ENCODE measurements at places on chromosomes 2 and 18.

- DNase-seq, result no peak
Measured at GRCh38 chr2:207394812-207395534, 134.8 kb upstream of the CREB1 start.

DNA sequence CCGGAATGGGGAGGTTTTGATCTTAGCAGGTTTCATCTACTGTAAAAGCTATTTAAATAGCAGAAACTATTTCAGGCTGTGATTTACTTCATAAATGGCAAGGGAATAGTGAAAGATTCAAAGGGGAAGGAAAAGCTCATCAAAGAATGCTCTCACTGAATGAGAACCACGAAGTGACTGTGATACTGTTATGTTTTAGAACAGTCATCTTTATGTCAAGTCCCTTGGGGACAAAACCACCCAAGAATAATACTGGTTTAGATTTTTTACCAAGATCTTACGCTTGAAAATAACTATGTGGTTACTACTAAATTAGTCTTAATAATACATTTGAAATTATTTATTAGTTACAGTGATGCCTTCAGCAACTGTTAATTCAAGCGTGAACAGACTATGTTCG, 28.1 kb downstream of the FARSB start:
- DNase-seq, result no peak

GRCh38 chr18:32378705-32379104, 92.0 kb downstream of the GAREM1 start:
- DNase-seq, result no peak

GRCh38 chr2:69604836-69605235, 38.7 kb downstream of the AAK1 start:
- no peak for DNase-seq

DNA sequence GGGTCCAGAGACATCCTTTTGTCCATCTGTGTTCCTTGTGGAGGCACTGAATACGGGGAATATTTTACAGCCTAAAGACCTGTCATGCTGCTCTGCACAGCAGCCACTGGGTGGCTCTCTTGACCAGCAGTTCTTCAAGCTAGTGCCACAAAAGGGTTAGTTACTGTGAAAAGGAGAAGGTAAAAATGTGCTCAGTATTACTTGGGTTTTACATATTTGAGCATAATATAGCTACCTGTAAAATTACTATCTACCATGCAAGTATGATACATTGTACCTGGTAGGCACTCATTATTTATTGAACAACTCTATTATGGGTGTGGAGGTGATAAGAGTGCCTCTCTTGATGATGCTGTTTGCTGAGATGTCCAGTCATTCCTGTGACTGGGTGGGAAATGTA, 23.6 kb downstream of the FZD5 start:
- no peak for DNase-seq

GRCh38 chr2:132664096-132664495, 5.9 kb downstream of the LYPD1 start:
- DNase-seq, result no peak

DNA sequence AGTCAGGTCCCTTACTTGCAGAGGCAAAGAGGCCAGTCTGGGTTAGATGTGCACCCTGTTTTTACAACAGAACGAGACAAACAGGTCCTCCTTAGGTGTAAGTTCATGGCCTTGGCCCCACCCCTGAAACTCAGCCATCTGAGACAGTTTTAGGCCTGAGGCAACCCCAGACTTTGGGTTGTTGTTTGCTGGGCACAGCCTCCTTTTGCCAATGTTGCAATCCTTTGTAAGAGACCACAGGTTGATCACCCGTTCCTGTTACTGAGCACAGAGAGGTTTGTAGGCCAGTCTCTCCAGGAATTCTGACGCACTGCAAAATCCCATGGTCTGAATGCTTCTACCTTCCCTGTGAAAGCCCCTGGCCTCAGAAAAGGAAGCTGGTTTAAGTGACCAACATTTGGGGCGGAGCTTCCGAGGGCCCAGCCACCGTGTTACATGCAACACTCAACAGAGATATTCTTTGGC, 15.5 kb upstream of the IL1RN start:
- no peak for DNase-seq

- no peak for DNase-seq
Measured at GRCh38 chr2:71661782-71662181, 208.4 kb downstream of the DYSF start.

GRCh38 chr2:218218268-218219185, 1.5 kb downstream of the ARPC2 start:
- DNase-seq, result no peak

DNA sequence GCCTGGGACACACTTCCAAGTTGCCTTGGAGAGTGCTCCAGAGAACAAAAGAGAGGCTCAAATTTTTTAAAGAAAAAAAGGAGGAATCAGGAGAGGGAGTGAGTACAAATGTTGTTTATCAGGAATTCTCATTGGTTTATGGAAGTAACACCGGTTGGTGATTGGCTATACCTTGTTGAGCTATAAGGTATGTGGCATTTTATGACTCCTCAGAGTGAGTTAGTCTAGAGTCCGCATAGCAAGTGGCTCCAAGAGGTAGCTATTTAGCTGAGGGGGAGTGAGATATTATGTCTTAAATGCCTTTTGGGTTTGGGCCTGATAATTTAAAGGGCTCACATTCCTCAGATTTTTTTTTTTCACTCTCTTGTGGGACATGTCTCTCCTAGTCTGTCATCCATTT, 85.7 kb downstream of the ARHGEF4 start:
- DNase-seq, result no peak

DNA sequence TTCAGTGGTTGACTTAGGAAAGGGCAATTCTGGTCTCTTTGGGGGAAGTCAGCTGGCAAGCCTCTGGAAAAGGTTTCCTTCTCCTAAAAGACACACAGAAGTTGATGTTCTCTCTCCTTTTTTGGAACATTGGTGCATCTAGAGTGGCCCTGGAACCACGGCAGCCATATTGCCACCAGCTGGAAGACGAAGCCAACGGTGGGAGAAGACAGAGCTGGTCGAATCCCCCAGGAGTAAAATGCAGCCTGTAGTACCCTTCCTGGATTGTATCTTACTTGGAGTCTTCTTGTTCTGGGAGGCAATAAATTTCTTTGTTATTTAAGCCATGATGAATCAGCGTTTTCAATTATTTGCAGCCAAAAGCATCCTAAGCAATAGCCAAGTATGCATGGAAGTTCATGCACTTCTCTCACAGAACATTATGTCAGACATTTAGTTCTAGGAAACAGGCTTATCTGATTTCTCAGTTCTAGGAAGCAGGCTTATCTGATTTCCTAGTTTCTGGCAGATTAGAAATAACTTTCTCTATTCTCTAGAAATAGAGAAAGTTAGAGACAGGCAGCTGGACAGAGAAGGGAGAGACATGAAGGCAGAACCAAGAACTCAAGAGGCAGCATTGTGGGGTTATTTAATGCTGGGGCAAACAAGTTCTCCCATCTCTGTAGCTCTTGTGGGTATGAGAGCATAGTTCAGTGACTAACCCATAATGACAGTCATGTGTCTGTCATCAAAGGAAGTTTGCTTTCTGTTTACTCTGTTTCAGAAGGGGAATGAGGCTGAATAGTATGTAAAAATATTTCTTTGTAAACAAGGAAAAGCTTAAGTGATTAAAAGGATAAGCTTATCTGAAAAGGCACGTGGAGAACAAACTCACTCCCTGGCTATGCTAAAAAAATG, 40.5 kb upstream of the NABP1 start:
- DNase-seq, result no peak

GRCh38 chr18:14075196-14075595, 57.0 kb downstream of the ZNF519 start:
- no peak for DNase-seq

DNA sequence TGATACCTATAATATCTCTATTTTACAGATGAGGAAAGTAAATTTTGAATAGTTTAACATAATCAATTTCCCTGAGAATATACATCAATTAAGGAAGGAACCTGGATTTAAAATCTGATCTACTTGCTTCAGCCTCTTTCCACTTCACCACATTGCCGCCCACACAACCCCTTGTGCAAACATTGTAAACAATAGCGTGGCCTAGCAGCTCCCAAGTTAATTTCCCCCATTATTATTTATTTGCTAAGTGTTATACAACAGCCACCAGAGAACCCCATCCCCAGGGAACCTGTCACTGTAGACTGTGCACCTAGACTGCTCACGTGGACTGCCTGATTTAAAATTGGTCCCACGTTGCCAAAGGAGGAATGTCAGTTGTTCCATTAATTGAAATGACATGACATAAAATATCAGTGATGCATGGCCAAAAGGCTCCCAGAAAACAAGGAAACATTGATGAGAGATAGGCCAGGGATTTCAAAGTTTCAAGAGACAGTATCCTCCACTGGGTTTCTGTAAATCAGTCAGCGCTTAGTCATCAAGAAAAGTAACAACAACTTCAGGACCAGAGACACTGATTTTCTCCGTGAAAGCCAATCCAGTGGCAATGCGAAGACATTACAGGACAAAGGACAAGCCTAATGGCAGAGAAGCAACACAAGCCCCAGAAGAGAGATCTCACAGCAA, 41.3 kb downstream of the SCG2 start:
- no peak for DNase-seq

DNA sequence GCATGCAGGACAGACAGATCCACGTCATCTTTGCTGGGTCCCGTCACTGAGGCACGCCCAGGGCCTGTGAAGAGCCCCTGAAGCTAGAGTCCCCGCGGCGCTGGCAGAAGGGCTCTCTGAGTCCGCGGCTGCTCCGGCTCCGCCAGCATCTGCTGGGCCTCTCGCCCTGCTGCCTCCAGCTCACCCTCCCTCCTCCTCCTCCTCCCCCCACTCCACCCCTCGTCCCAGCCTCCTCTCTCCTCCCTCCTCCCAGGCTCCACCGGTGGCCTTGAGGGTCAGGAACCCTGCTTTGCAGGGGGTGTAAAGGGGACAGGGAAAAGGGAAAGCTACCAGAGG, at the start of gene TNS1:
TNS1 (minus strand) TSS at position 151 of the 336 bp plus-strand sequence; CDS start at position 28, 123 bp downstream.
- DNase-seq, result no peak

- DNase-seq, result no peak
Measured at GRCh38 chr18:49926106-49926745, 112.9 kb upstream of the ACAA2 start.

- DNase-seq, result no peak
Measured at GRCh38 chr2:41709702-41710599, 337.9 kb upstream of the PKDCC start.

DNA sequence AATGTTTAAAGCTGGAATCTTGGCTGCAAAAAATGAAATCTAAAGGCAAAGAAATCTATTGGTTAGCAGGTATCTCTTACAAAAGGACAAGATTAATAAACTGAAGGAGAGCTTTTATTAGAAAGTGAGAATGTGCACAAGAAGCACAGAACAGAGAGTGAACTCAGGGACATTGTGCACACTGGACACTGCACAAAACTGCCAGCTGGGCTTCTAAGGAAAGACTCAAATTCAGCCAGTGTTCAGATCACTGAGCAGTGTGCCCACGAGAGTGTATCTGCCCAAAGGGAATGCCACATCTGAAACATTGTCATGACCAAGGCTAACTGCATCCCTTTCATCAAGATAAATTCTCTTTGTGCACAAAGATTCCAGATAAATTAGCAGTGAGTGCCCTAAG, 129.7 kb upstream of the KCNH7 start:
- DNase-seq, result no peak

DNA sequence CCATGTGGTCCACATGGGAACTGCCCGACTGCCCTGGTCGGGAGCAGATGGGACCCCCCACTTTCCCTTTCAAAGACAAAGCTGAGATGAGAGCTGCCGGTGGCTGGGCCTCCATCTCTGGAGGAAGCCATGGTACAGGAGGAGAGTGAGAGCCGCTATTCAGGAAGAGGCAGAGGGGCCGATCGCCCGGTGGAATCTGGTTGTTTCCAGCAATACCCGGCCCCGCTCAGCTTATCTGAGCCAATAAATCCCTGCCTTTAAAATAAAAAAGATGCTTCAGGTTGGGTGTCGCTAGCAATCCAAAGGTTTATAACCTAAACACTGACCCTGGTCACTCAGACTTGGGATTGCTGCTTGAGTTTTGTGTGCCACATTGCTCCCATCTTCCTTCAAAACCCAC, 15.2 kb upstream of the B3GNT7 start:
- no peak for DNase-seq
